ENCODE measurements at places on chromosomes 7 and 10. TPM values are rescaled to one million over a fixed set of nuclear protein-coding genes. Genes with fewer than 3 reads are reported as not detected.

Gene INMT
- 14.5 TPM for total RNA-seq

Gene CYP26A1
- 1.9 TPM for total RNA-seq

Gene TMEM196
- not detected for total RNA-seq

Gene SUV39H2
- total RNA-seq, result 16.6 TPM

Gene KCNIP2
- 0.92 TPM for total RNA-seq

Gene KCNK18
- total RNA-seq, result not detected

Gene TCAF2
- total RNA-seq, result 4.8 TPM

Gene RPP38
- 7.2 TPM for total RNA-seq

Gene HOXA4
- total RNA-seq, result not detected

Gene LRRC61
- total RNA-seq, result 6.3 TPM

Gene IQUB
- 1.2 TPM for total RNA-seq

- DNase-seq, result no peak
Measured at GRCh38 chr10:53898532-53898931, 902.5 kb downstream of the PCDH15 start.

- no peak for DNase-seq
Measured at GRCh38 chr10:111837985-111838384, 345.6 kb downstream of the GPAM start.

DNA sequence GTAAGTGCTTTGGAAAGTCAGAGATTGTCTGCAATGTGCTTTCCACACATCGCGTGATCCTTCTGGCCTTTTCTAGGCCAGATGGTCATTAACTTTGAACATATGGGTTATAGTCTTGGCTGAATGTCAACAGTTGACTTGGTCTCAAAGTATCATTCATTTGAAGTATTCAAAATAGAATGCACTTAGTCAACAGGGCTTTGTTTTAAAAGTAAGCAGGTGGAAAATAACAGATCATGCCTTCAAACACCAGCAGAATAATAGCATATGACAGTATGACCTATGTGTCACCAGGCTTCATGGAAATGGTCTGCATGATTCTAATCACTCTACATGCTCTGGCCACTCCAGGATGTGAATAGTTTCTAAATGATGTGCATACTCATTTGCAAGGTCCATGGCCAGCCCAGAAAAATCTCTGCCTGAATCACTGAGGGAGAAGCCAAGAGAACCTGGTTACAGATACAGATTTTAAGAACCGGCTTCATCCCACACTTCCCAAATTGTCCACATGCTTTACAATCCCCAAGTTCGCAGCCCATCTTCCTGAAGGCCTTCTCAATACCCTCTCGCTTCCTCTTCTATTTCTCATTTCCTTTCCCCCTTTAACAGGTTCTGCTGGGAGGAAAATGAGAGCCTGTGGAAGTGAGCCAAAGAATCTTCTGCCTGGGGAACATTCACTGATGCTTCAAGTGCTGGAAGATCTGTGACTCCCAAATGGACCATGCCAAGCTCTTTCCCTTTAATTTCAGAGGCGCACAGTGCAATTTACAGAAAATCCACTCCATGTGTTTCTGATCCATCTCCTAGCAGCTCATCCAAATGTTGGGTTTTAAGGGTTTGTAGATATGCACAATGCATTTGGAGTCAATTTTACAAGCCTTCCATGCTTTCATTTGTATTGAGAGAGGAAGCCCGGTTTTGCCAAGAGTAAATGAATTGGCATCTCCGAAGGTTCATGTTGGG is 122.8 kb upstream of the GDF10 start:
- DNase-seq, result peak; percentile 44

DNA sequence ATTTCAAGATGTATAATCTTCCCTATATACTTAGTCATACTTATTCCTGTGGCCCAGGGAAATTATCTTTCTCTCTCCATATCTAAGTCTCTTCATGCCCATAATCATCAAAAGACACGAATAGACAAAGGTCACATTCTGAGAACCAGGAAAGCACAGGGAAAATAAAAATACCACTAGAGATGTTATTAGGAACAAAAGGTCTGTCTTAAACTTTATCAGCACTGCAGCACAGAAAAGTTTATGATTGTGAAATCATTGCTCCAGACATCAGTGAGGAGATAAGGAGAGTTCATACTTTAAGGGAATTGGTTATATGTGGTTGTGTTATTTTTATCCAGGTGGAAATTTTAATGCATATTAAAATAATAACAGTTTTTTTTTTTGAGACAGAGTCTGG is 974.6 kb upstream of the CELF2 start:
- DNase-seq, result no peak

GRCh38 chr10:90047243-90047729 is 345.9 kb downstream of the KIF20B start:
- no peak for DNase-seq

- no peak for DNase-seq
Measured at GRCh38 chr10:28253169-28253785, 49.6 kb downstream of the MPP7 start.

DNA sequence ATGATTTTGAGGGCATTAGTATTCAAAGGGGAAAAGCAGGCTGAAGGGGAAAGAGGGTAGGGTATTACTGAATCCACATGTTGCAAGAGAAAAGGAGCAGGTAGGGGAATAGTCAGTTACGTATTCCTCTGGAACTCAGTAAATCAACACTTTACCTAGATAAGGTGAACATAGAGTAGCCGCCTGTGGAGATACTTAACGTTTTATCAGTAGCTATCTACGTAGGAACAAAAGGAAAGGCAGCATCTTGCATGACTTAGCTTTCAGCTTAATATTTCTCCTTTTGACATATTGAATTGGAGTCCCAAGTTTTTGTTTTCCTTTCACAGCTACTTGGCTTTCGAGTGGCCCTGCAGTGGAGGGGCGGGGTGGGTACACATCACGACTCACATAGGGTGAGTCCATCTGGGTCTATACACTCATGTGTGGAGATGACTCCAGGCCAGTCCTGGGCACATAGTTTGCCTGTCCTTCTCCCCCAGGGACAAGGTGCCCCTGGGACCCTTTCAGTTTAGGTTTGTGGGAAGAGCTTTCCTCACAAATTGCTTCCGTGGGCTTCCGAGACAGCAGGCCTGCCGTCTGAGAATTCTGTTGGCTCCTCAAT is 48.1 kb downstream of the CCNY start:
- DNase-seq, result no peak

DNA sequence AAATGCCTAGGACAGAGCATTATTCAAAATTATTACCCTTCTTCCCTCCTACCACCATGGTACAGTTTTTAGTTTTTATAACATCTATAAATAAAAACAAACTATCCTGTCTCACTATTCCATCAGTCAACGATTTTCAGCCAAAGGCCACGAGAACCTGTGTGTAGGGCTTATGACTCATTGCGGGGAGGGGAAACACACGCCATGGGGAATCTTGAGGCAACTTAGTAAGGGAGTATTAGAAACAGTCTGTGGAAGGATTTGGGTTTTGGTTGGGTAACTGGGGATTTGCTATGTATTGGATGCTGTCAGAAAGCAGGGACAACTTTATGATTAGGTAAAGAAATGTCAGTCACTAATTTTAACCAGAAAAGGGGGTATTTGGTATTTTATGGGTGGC is 14.7 kb downstream of the GPR141 start:
- no peak for DNase-seq

DNA sequence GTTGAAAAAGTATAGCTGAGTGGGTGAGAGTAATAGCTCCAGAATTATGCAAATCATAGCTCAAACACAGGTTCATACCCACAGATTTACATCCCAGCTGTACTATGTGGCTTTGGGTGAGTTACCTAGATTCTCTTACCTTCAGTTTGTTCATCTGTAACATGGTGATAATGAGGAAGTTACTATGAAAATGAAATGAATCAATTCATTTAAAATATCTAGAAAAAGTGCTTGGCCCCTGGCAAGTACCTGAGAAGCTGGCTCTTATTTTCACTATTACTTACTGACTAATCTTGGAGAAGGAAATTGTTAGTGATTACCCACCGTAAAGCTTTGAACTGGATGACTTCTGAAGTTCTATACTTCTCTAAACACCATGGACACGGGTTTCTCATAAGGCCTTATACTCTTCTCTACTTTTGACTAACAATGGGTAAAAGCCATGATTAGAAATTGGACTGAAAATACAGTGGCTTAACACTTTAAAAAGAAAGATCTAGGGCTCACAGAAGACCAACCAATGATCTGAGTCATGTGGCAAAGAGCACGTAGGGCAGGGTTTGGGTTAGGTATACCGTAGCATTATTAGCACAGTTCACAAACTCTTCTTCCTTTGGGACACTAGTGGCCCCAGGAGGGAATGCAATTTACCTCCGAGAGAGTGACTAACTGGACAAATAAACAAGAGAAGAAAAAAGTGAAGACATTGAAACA is 149.2 kb downstream of the PLPP4 start:
- DNase-seq, result no peak

DNA sequence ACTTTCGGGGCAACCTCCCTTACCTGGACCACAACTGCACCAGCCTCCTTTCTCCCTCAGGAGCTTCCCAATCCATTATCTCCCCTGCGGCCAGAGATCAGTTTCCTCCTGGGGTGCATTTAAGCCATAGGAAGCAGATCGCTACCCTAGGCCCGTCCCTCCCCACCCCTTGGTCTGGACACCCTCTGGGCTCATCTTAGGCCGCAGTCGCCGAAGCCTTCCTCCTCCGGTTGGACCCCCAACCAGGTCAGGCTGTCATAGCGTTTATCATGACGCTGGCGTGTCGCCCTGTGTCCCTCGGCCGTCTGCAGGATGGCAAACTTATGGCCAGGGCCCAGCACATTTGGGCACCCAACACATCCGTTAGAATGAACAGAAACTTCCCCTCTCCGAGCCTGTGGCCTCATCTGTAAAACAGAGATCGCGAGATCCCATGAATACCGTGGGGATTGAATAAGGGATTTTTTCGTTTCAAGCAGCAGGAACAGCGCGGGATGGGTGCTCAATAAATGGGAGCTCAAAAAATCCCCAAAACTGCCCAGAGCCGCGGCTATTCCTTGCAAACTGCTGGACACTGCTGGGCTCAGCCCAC is 669 bp upstream of the AP5Z1 start:
- peak; percentile 76 for DNase-seq

GRCh38 chr10:51960494-51960895 is 261.1 kb upstream of the CSTF2T start:
- DNase-seq, result peak; percentile 91

DNA sequence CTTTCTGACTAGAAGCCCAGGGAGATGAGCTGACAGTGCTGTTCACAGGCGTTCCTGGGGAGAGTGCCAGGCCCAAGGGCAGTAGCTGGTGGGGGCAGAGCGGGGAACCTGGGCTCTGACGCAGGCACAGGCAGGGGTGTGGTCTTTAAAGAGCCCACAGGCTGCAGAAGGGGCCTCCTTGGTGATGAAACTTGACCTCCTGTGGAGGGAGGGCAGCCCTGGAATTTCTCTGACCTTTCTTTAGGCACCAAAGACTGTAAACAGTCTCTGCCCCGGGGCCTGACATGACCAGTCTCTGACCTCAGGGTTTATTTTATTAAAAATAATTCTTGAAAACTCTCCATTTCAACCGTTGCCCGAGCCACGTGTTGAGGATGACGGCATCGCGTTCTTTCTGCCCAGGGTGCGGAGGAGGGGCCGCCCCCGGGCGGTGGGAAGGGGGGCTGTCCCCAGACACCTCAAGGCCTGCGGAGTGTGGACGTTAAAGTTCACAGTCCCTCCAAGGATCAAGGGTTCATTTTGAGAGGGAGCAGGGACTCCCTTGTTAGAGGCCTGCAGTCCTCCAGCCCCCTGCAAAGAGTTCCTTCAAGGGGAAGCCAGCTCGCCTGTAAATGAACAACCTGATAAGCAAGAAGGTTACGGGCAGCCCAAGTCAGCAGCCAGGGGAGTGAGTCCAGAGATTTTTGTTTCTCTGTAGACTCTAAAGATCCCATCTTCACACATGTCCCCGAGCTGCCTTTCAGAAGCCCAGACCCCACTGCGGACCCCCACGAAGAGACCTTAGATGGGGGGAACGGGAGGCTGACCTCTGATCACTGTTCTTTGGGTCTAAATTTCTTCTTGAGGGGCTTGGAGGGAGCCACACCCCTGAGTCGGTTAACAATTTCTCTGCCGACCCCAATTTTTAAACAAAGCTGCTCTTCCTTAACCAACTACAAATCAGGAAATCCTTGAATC is 128.9 kb downstream of the VIPR2 start:
- peak; percentile 68 for DNase-seq

DNA sequence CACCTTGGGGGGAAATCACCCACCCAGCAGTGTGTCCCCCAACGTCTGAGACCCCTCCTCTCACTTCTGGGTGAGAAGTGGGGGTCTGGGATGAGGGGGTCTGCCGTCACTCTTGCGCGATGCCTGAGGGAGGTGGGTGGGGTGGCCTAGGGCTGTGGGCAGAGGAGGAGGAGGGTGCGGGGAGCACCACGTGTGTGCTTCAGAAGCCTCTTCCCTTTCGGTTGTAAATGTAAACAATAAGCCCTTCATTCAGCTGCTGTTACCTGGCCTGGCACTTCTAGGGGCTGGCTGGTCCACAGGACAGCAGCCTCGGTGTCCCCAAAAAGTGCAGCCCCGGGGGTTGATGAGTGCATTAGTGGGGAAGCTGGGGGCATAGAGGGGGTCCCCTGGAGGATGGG is 1.3 kb downstream of the CLIP2 start:
- no peak for DNase-seq

DNA sequence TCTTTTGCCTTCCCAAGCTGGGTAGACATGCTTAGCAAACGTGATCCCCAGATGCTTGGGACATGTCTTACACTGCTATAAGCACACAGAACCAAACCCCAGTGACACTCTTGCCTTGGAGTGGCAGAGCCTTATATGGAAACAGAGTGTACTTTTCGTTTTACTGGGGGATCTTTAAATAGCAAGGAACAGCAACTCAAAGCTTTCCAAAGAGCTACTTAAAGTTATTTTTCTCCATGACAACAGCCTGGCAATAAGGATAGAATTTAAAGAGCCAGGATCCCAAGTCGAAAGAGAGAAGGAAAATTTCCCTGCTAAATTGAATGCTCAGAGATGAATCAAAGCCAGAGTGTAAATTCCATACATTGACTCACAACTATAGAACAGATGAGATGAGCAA is 67.8 kb downstream of the ZNF365 start:
- DNase-seq, result peak; percentile 33

- no peak for DNase-seq
Measured at GRCh38 chr10:13942035-13942434, 355.3 kb downstream of the PRPF18 start.

- DNase-seq, result no peak
Measured at GRCh38 chr7:121187676-121188075, 141.1 kb upstream of the WNT16 start.

DNA sequence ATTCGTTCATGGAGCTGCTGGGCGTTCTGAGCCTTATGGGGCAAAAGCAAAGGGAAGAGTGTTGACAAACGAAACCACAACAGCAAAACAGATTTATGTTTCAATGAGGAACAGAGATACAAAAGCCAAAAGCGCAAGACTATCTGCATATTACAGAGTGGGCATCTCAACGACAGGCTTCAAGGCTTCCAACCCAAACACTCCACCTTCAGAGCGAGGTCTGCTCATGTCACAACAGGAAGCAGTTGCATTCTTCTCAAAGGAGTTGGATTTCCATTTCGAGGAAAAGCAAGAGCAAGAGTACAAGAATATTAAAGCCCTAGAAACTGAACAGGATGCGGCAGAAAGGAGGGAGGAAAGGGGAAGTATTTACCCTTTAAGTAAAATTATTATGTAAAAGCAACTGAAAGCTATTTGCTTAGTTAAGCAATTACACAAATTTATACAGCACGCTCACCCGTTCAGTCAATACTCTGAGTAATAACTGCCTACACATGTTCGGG is 189.3 kb downstream of the ELMO1 start:
- DNase-seq, result no peak

GRCh38 chr7:118855290-118855689 is 630.8 kb downstream of the ANKRD7 start:
- DNase-seq, result no peak
